Activated T-cell treated with anti-CD3 and anti-CD28 coated beads for 48 hours (primary cell): ENCODE measurements at places on chromosomes 7 and 10.

- no peak for DNase-seq
These were observed 8.1 kb upstream of the GPR85 start for GRCh38 chr7:113094517-113095249.

DNA sequence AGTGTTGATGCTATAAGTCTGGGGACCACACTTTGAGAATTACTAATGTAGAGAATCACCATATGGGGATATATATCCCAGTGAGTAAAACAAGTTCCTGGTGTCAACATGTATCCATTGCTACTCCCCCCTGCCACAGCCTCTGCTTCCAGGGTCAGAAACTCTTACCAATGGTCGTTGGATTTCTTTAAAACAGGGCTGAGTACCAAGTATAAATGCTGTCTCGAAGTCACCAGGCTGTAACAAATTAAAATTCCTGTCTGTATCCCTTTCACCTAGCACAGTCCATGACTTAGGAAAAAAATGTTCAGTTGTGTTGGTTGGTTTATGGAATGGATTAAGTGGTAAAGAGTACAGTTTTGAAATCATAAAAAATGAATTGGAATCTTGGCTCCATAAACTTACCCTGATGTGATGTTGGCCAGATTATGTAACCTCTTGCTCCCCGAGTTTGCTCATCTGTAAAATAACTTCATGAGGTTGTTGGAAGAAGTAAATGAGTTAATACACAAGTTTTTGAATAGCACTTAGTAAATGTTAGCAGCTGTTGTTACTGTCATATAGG lies 364.0 kb upstream of the LRGUK start:
- no peak for DNase-seq

GRCh38 chr10:129027906-129028305 lies 439.1 kb upstream of the MGMT start:
- no peak for DNase-seq

- DNase-seq = no peak
These were observed 76.6 kb downstream of the SLC16A9 start for GRCh38 chr10:59633063-59633462.

GRCh38 chr7:12731214-12731656 lies 43.8 kb downstream of the ARL4A start:
- DNase-seq = no peak

GRCh38 chr7:116752305-116753074 lies 80.5 kb downstream of the MET start:
- no peak for DNase-seq

GRCh38 chr7:114073701-114074100 lies 154.9 kb upstream of the PPP1R3A start:
- no peak for DNase-seq

DNA sequence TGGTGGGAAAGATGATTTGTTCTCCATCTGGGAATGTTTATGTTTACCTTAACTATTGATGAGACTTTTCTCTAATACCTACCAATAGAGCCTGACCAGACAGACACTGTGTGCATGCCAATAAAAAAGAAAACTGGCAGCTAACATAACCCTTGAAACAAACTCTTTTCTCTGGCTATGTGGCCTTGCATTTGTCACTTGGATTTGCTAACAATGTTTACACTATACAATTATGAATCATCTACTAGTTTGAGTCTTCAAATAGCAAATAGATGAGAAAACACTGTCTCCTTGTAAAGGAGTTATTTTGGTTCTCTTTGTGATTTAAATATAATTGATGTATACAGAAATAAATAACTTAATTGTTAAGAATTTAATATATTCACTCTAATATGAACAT lies 273.1 kb downstream of the SEMA3D start:
- DNase-seq = no peak

GRCh38 chr7:5437987-5438386 lies 14.4 kb upstream of the TNRC18 start:
- DNase-seq = no peak

- DNase-seq = no peak
These were observed 308.8 kb downstream of the PTPRN2 start for GRCh38 chr7:158278745-158279320.

- DNase-seq = no peak
These were observed 15.6 kb downstream of the CUBN start for GRCh38 chr10:17113889-17114540.

DNA sequence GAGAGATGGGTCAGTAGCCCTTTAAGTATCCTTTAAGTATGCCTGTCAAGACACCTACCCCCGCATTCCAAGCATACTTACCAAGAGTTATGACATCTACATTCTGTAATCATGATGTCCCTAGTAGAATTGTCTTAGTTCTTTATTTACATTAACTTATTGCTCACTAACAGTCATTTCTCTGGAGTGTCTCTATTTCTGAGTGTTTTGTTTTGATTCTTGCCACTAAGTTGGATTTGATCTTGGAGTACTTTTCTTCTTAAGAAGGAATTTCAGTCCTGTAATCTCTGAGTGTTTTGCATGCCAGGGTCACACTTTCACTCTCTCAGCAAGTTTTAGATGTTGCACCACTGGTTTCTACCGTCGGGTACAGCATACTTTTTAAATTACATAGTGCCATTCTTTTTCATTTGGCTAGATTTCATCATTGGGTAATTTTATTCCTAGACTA lies 1053.9 kb downstream of the KCNMA1 start:
- DNase-seq = no peak

DNA sequence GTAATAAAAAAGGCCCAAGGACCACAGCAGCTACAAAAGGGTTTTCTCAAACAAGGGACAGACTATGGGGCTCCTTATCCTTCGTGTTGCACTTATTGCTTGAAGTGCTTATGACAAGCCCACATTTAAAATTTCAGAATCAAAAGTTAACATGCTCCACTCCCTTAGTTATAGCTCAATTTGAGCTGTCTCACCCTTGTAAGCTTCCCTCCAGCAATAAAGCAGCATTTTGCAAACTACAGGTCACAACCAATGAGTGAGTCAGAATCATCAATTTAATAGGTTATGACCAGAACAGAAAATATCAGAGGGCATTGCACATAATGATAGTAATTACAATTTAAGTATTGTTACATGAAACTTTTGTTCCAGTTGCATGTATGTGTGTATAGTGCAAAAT lies 53.0 kb downstream of the IMMP2L start:
- no peak for DNase-seq

- no peak for DNase-seq
These were observed 13.1 kb downstream of the THNSL1 start for GRCh38 chr10:25029519-25029918.

GRCh38 chr7:95871075-95871848 lies 98.9 kb downstream of the DYNC1I1 start:
- no peak for DNase-seq

DNA sequence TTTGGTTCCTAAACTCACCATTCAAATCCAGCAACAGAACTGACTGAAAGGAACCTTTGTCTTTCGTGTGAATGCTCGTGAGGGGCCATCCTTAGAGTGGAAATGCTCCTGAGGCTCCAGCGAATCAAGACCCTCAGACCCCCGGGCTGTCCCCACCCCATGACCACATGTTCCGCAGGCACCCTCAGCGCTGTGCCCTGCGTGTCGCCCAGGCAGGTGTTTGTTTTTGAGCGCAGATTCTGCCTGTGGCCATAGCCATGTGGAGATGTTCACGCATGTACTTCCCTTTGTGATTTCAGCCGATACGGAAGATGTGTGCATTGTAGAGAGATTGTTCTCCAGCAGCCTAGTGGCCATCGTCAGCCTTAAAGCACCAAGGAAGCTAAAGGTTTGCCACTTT lies 24.2 kb downstream of the WIPI2 start:
- DNase-seq = no peak

GRCh38 chr10:82089327-82089726 lies 214.3 kb downstream of the NRG3 start:
- DNase-seq = no peak

- DNase-seq = no peak
These were observed 83.5 kb downstream of the KLF6 start for GRCh38 chr10:3701491-3701890.

DNA sequence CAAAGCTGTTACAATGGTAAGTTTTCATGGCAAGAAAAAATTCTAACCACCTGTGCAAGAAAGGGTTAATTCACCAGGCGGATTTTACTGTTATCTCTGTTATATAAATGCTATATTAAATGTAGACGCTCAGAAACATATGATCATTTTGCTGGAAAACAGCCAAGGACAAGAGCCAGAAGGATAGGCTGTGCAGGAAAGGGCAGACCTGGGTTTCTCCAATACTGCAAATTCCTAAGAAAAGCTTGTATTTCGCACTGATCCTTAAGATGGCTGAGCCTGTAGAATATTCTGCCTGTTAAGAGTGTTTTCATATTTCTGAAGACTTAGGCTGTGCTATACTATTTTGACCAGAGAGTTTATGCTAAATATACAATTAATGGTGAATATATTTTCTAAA lies 564.1 kb upstream of the KCND2 start:
- no peak for DNase-seq

DNA sequence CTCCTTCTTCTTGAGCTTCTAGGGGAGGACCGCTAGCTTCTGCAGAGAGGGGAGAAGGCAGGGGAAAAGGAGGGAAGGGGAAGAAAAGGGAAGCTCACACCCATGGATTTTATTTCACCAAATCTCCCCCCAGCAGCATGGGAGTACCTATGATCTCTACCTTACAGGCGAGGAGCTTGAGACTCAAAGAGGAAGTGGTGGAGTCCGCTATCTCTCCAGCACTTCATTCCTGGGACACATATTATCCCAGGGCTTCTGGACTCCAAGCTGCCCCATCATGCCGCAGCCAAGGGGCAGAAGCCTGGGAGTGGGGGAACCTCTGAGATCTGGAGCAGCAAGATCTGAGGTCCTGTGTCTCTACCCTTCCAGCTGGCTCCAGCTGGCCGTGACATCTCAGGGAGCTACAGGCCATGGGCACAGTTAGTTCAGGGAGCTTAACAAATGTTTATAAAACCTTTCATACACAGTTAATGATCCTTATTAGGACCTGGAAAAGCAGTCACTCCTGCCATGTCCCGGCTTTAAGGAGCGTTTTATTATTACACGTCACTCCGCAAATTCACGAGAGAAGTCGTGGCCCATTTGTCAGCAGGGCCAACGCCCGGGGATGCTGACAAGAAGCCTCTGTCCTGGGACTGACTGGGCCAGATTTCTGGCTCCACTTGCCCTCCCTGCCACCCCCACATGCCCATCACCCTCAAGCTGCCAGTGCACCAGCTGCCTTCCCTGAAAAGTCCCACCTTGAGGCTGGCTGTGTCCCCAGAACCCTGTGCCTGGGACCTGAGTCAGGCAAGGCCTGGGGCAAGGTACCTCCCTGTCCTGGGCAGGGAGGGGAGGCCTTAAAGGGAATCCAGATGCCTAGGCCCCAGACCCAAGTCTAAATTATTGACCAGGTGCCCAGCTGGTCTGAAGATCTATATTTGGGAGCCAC lies 132.1 kb upstream of the ZMIZ1 start:
- DNase-seq = no peak

DNA sequence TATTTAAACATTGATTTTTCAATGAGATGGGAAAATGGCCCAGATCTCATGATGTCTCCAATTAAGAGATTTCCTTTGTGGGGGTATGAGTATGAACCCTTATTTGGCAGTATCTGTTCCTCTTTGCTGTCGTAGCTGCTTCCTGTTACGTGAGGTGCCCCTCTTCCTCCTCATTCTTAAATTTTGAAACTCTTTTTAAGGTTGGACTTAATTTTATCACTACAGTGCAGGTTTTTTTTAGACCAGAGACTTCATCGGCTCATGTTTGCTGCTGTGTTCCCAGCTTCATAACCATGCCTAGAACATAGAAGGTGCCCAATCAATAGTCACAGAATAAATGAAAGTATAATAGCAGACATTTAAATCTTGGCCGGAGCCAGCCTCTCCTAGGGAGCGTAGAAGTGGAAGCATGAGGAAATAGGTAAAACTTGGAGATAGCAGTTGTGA lies 2.4 kb downstream of the MIOS start:
- DNase-seq = no peak

GRCh38 chr10:24162206-24162985 lies 46.5 kb upstream of the KIAA1217 start:
- DNase-seq = no peak

DNA sequence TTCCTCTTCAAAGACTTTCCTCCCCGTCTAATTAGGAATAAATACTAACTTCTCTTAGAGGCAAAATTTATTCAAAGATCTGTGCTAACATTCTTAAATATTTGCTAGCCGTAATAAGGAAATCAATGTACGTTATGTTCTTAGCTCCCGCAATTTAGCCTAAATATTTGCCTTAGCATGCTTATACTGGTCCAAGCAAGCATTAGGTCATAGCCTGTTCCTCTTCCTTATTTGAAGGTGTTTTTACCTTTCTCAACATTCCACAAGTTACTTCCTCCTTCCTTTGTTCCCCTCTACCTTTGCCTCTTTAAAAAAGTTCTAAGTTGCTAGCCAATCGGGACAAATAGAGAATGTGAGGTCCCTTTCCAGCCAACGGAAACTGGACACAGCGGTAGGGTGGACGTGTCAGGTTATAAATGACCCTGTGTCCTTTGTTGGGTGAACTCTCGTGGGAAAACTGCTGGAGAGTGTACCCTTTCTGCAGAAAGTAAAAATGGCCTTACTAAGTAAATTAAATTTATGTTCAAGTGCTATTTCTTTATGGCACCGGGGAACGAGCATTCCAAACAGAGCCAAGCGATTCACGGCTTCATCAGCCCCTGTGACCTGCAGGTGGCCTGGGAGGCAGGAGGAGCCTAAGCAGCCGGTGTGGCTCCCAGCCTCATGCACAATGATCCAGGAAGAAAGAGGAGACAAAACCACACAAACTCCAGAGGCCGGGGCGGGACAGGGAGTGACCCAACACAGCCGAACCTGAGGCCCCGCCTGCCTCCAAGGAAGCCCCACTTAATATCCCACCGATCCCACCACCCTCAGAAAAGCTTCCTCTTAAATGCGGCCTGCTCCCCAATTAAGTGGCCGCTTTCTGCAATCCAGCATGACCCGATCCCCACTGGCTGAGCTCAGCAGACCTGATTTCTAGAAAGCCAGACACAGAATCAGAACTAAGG lies 67.0 kb downstream of the ZRANB1 start:
- no peak for DNase-seq

GRCh38 chr10:72014197-72014596 lies 50.0 kb downstream of the CHST3 start:
- DNase-seq = no peak

GRCh38 chr7:72785166-72785955 lies 42.6 kb downstream of the TYW1B start:
- DNase-seq = no peak

GRCh38 chr7:71389976-71390375 lies 258.0 kb downstream of the GALNT17 start:
- DNase-seq = no peak

DNA sequence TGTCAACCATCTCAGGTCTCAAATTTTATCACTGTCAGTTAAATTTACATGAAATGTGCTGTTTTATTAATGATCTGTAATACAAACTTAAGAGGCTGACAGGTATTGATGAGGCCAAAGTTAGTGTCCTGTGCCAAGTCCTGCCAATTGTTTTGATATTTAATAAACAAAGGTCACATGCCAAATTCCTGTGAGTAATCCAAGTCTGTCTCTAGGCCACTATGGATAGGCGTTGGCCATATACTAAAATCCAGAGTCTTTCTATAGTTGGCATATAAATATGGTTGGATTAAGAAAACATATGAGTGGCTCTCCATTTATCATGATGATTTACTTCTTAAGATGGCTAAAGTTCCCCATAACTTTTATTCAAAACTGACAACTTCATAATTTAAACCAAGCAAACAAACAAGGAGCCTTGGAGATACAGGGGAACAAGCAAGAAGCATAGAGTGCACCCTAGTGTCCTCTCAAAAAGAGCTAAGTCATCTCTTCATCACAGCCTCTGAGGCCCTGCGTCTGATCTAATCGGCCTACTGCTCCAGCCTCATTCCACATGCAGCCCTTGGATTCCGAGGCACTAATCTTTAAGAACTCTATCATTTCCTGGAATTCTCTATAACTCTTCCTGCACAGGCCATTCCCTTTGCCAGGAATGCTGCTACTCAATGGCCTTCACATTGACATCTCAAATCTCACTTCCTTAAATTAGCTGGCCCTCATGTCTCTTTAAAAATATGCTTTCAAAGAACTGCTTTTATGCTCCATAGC lies 32.7 kb upstream of the NRCAM start:
- DNase-seq = no peak
